Activated naive CD4-positive, alpha-beta T cell treated with anti-CD3 and anti-CD28 coated beads, Interleukin-2, amount 50 U/mL, for 72 hours (primary cell): ENCODE measurements at places on chromosomes 3 and 15.

GRCh38 chr15:41566121-41566885 lies 7.3 kb downstream of the TYRO3 start:
- DNase-seq: no peak

- no peak for DNase-seq
These were observed 4.7 kb downstream of the BAHD1 start for GRCh38 chr15:40445421-40445922.

GRCh38 chr15:64667736-64668161 lies 107.6 kb downstream of the RBPMS2 start:
- DNase-seq: no peak

DNA sequence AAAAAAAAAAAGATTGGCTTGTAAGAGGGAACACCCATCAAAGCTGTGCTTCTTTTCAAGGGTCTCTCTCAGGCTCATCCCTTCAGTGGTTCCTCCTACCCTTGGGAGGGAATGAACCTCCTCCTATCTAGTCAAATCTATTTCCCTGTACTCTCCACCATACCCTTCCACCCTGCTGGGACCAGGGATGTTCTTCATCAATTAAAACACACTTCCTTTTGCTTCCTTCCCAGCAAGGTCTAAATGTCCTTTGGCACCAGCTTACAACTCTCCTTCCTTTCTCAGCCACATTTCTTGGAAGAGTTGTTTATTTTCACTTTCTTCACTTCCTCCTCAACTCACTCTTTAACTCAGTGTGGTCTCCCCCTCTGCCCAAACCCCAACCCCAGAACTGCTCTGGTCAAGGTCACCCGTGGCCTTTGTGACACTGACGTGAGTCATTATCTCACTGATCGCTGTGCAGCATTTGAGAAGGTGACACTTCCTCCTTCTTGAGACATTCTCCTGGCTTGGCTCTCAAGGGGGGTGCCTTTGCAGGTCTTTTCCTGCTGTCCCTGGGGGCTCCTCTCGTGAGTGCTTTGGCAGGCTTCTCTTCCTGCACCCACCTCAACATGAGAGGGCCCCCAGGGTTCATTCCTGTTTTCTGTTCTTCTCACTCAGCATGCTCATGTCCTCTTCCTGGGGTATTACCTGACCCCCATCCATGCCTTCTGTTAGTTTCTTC lies 210.5 kb upstream of the TLE3 start:
- DNase-seq: peak; percentile 40
